ENCODE measurements at places on chromosomes 4 and X.

DNA sequence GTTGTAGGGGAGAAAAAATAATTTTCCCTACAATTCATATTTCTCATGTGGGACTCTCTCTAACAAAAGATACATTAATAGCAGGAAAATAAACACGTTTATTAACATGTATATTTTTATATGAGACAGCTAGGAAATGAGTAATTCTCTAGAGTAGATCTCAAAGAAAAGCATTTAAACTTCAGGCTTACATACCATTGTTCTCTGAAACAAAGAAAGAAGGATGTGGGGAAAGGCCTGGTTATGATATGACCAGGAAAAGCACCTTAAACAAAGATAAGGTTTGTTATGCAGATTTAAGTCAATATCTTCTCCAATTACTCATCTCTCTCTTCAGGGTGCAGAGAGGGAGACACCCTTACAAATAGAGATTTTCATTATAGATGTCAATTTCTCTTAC lies 131.3 kb downstream of the SLC7A11 start:
- DNase-seq = no peak

DNA sequence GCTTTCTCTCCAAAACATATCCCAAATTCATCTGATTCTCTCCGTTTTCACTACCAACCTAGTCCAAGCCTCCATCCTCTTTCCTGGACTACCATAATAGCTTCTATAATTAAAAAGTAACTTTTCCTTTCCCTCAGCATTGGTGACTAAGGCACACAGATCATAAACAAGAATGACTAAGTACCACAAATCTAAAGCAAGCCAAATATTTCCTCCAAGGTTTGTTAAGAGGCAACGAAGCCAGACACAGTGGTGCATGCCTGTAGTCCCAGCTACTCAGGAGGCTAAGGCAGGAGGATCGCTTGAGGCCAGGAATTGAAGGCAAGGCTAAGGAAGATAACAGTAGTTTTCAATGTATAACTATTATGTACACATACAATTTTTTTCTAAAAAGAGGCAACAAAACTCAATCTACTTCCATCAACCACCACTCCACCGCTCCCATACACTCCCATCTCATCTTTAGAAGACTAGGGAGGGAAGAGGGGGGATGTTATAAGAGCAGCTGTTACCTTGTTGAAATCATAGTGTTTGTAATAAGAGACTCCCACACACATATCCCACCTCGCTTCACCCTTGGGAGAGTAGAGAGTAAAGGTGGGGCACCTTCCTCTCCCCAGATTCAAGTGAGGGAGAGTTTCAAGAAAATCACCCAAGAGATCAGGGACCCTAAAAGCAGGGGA lies 4.2 kb upstream of the JCHAIN start:
- DNase-seq = no peak

DNA sequence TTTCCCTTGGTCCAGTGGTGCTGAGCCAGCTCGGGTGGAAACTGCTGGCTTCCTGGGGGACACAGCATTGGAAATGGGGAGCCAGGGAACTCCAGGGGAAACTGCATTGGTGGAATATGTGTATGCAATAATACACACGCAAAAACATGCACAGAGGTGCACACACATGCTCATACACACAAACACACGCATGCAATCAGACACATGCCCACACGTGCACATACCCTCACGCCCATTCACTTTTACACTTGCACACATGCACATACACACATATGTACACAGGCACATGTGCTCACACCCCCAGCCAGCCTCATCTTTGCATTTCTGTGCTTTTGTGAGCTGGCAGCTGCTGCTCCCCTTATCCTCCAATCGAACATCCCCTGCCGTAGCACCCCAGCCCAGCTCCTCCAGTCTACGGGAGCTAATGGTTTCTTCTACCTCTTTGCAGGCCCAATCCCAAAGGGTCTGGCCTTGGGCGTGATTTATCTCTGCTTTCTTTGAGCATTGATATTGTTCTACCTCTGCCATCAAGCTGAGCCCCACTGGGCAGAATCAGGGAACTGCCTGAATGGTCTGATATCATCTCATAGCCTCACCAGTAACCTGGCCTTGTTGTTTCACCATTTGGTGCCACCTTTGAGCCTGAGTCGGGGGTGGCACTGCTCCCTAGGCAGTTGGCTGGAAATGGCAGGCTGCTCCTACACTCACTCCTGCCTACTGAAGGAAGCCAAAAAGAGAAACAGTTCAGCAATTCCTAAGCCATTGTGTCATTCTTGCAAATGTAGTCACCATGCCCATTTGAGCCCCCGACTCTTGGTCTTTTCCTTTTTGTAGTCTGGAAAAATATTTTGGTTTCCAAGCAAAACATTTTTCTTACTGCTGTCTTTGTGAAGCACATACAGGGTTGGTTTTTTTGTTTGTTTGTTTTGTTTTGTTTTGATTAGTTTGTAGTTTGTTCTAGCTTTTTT lies 104.4 kb upstream of the MAMLD1 start:
- no peak for DNase-seq

DNA sequence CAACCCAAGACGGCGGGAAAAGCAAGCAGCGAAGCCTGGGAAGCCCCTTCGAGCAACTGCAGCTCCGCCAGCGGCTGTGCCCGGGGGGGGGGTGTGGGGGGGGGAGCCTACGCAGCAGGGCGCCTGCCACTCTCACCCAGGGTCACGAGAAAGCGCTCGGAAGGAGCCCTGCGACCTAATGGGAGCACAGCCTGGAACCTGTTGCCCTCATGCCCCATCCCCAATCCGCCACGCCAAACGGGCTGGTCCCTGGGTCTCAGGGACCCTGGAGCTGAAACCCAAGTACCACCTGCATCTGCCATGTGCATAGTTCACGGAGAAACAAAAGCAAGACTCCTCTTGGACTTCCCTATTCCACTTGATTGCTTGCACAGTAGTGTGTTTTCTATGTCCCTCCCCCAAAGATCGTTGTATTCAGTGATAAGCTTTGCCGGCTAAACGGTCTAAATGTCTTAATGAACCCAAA lies 359 bp upstream of the GAB3 start:
- DNase-seq = no peak

DNA sequence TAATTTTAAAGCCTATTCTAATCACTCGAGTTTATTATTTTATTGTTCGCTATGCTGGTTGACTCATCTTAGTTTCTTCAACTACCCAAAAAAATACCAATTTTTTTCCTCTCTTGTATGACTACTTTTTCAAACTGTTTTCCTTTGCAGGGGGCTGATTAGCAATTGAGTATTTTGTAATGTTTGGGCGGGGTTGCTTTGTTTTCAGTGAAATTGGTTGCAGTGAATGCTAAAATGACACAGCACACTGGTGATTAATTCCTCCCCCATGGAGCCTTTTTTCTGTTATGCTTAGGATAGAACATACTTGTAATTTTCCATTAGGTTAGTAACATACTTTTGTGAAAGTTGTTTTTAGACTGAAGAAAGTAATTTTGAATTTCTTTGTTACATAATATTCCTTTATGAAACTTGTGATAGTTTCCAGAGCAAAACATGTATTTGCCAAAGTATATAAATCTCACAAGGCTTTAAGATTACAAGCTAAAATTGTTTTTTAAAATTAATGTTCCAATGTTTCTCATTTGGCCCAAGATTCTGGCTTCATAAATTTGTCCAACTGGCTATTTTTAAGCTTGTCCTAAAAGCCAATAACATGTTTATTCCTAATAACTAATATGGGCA lies 120.4 kb downstream of the CHIC1 start:
- no peak for DNase-seq

DNA sequence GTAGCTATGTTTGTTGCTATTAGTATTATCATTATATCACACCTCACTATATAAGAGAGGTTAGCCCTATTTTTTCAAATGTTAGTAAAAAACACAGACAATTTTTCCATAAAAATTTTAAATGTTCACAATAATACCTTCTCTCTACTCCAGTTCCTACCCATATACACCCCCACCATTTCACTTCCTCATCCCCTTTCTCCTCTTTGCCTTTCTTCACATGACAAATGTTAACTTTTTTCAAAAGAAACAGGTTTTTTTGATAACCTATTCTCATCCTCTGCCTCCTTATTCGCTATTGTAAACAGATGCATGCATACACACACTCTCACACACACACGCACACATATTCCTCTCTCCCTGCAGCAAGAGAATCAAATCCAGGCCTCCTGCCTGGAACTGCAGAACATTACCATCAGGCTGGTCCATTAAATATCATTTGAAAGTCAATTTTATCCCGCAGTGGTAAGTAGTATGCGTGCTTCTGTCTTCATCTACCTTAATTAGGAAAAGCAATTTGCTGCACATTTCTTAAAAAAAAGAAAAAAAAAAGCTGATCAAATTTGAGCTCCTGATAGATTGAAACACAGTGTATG lies 55.5 kb downstream of the MID1IP1 start:
- DNase-seq = no peak

GRCh38 chrX:2677764-2678163 lies 13.3 kb upstream of the CD99 start:
- no peak for DNase-seq

DNA sequence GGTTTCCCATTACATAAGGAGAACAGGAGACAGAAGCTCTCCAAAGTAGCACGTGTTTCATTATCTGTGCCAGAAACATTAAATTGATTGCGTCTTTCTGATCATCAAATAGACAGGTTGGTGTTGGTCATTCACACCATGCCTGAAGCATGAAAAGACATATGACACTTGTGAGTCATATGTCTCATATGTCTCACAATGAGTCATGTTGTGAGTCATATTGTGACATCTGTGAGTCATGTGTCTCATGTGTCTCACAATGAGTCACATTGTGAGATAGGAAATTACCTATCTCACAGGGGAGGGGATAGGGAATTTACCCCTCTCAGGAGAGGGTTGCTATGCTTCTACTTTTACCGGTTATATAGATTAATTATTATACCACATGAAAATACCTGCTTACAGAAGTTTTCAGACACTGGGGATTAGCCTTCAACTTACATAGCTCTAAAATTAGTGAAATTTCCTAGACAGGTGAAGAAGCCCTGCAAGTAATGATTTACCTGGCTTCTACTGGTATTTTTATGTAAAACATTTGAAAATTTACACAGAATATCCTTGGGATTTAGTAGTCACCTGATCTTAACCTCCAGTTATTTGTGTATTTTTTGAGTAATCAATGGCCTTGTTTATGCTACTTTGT lies 80.8 kb downstream of the NPFFR2 start:
- no peak for DNase-seq

DNA sequence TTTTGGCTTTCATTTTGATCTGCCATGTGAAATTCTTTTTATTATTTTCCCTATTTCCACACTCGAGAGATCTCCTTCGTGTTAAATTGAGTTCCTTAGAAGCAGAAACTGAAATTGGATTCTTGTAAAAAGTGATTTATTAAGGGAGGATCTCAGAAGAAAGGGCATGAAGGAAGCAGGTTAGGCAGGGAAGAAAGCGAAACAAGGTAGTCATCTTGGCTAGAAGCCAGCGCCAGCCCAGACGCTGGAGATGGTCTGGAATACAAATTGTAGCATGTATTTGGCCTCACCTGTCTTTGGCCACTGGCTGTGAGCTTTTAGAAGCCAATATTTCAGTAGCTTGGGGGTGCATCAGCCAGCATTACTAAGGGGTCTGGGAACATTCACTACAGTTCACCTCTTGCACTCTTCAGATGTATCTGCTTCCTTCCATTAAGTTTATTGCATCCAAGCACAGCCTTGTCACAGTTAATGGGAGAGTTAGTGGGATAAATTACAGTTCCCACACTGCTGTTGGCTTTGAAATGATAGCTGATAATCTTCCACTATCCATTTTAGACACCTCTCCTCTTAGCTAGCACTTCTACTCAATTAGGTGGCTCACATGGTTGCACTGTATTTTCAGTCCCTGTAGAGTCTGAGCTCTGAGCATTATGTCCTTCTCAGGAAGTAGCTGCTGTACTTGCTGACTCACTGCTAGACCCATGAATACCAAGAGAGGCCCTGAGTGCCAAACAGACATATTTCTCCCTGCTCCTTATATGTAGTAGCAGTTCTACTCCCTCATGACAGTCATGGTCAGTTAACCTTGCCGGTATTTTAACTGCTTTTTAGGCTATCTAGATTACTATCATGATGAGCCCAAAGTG lies 14.6 kb downstream of the GRXCR1 start:
- no peak for DNase-seq

DNA sequence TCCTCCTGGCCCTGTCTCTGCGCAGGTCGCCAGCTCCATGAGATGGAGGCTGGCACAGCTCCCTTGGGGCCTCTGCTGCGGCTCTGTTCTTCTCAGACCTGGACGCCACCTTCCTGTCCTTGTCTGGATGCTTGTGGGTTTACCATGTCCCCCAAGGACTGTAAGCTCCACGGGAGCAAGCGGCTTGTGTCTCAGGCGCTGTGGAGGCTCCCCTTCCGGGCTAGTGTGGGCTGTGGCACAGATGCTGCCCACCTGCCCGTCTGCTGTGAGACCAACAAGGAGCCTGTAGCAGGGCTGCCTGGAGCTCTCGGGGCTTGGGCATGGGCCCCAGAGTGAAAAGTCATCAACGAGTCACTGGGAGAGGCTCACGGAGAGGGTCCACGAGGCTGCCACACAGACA lies 25.2 kb downstream of the NAT8L start:
- no peak for DNase-seq

DNA sequence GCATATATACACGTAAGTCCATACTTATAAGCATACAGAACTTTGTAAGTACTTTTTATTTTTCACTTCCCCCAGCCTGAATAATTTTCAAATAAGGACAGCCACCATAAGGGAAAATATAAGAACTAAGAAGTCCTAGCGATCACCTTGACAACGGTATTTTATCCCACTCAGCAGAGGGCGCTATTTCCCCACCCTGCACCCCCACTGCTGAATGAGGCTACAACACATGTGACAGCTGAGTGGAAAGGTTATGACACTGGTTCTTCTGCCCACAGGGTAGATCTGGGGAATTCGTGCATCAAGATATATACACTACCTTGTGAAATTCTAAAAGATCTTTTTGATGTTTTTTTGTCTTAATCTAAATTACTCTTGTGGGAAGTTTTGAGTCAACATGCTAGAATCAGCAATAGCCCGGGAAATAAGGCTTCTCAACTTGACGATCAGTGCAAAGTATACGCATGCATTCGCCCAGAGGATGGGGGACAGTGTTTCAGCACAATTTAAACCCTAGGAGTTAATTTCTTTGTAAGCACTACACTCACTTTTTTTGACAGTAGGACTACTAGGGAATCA lies 151.5 kb downstream of the CORIN start:
- DNase-seq = peak; percentile 54

GRCh38 chrX:121260596-121261240 lies 213.3 kb downstream of the GLUD2 start:
- DNase-seq = no peak
